ENCODE measurements at places on chromosomes 7 and 10.
A peak's percentile ranks its signal among the peaks of the same experiment; 100 is the strongest.

DNA sequence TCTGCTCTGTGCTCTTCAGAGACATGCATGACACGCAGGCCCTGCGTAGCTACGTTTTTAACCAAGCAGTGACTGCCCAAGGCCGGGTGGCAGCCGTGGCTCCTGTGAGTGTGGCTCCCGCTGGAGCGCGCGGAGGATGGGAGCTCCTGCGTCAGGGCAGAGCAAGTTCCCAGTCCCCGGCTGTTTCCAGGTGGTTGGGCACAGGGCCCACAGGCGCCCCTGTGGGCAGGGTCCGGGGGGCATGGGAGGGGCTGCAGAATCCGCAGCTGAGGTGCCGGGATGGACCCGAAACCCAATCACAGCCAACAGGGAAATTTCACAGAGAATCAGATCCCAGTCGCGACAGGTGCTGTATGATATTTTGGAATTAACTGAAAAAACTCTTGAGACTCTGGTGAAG, 9.8 kb downstream of the NKX6-2 start:
- DNase-seq = no peak

GRCh38 chr7:81499262-81500116, 270.4 kb downstream of the HGF start:
- DNase-seq = peak; percentile 94

GRCh38 chr7:28530175-28530802, 118.0 kb downstream of the CREB5 start:
- DNase-seq = no peak

DNA sequence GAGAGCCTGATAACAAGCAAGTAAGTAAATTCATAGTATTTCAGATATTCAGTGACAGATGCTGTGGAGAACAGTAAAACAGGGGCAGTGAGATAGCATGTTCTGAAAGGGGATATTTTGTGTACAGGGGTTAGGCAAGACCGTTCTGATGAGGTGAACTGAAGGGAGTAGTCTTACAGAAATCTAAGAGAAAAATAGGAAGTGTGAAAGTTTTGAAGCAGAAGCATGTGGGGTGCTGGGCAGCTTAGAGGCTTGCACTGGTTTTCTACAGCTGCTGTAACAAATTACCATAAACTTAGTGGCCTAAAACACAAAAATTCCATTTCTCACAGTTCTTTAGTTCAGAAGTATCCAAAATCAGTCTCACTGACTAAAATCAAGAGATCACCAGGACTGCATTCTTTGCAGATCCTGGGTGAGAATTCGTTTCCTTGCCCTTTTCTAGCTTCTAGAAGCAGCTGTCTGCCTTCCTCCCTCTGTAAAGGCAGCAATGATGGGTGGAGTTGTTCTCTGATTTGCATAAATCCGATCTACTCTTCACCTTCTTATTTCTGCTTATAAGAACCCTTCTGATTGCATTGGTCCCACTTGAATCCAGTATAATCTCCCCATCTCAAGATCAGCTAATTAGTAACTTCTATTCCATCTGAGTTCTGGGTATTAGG, 7.5 kb upstream of the KLF14 start:
- DNase-seq = no peak

GRCh38 chr10:28355376-28355775, 52.5 kb upstream of the MPP7 start:
- no peak for DNase-seq

Data from NCI-H1417 (cell line).